ENCODE measurements at places on chromosomes 16 and 17.
A peak's percentile ranks its signal among the peaks of the same experiment; 100 is the strongest.

DNA sequence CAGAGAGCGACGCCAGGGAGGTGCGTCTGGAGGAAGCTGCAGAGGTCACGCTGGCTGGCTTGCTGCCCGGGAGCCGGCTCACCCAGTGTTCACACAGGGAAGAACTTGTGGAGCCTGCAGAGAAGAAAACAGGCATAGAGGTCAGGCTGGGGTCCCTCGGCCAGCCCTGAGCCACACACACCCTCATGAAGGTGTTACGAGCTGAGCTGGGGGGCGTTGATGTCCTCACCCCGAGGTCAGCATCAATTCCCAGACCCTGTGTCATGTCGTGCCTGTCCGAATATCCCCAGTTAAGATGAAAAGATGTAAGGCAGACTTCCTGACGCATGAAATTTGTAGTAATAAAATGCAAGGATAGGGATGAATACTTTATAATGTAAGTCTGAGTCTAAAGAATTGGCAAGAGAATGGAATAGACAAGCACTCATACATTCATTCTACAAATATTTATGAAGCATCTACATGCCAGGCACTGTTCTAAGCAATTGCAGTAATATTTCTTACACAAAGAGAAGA lies 77.1 kb downstream of the USP31 start:
- DNase-seq: no peak

GRCh38 chr16:89290887-89291286 lies 73.4 kb downstream of the ZNF778 start:
- no peak for DNase-seq

DNA sequence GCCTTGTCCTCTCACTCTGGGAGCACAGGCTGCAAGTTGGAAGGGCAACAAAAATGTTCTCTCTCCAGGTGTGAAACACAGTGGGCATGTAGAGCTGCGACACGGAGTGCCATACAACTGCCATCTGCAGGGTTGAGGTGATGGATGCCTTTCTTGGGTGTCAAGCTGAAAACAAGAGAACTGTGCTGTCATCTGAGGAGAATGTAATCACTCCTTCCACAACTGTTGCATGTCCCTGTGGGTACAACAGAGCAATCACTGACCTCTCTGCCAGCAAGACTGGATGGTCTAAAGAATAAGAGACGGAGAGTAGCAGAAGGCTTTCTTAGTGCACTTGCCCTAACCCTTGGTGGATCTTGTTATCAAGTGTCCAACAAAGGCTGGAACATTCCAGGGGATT lies 29.2 kb downstream of the SLFN11 start:
- no peak for DNase-seq

DNA sequence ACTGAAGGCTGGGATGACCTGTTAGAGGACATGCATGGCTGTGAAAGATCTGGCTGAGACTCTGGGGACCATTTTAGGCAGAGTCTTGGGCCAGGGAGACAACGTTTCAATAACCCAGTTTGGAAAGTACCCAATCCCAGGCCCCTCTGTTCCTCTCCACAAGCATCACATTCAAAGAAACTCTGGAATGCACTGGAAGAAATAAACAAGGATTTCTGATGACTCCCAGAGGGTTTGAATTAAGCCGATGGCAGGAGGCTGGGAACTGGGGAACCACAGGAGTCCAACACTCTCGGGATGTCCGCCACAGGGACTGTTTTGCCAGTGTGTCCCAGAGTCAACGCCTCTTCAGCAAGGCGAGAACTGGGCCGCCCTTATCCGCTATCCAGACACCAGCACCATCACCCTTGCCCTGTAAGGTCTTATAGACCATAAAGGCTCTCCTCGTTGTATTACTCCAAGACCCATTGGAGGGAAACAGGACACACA lies 3.3 kb downstream of the PMP22 start:
- peak; percentile 43 for DNase-seq

DNA sequence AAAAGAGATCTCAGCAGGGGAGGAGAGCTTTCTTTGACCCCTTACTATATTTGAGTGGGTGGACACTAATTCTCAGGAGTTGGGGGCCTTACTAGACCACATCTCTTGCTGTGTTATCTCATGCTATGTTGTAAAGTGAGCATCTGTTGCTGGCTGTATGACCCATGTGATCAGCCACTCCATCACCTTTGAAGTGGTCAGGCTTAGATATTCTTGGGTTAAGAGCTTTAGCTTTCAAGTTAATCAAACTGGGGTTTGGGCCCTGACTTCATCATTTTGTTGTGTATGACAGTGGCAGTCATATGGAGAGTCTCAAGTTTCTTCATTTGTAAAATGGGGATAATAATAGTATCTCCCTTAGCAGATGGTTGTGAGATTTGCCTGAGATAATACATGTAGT lies 201.1 kb downstream of the FTO start:
- DNase-seq: no peak

- no peak for DNase-seq
Measured at GRCh38 chr17:55202896-55203295, 61.9 kb upstream of the HLF start.

- DNase-seq: no peak
Measured at GRCh38 chr16:82756283-82756599, 129.5 kb downstream of the CDH13 start.

- DNase-seq: no peak
Measured at GRCh38 chr17:82025401-82026107, 2.4 kb downstream of the LRRC45 start.

DNA sequence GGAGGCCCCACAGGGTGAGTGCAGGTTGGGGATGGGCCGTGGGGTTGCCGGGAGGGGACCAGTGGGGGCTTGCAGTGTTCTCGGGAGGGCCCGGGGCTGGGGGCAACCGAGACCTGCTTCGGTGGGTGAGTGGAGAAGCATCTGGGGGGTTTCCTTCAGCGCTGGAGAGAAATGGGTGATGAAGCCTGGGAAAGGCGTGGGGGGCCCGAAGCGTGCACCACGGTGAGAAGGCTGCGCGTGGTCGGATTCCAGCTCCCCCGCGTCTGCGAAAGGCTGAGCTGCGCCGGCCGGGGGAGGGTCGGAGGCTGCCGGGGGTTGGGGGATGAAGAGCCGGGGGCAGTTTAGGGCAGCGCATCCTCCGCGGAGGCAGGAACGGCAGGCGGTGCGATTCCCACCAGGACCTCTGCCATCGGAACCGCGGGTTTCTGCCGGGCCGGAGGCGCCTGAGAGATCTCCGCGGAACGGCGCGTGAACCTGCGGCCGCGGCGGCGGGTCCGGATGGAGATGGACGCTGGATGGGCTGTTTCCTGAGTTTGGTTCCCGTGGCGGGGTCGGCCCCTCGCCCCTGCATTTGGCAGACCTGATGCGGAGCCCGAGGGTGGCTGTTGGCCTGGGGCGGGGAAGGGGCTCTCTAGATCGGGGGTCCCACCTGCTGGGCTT lies 6.9 kb upstream of the SSTR5 start:
- DNase-seq: no peak

GRCh38 chr17:4436381-4436780 lies 2.6 kb downstream of the SPNS3 start:
- DNase-seq: peak; percentile 42

GRCh38 chr17:17072546-17072945 lies 30.3 kb downstream of the MPRIP start:
- DNase-seq: no peak

DNA sequence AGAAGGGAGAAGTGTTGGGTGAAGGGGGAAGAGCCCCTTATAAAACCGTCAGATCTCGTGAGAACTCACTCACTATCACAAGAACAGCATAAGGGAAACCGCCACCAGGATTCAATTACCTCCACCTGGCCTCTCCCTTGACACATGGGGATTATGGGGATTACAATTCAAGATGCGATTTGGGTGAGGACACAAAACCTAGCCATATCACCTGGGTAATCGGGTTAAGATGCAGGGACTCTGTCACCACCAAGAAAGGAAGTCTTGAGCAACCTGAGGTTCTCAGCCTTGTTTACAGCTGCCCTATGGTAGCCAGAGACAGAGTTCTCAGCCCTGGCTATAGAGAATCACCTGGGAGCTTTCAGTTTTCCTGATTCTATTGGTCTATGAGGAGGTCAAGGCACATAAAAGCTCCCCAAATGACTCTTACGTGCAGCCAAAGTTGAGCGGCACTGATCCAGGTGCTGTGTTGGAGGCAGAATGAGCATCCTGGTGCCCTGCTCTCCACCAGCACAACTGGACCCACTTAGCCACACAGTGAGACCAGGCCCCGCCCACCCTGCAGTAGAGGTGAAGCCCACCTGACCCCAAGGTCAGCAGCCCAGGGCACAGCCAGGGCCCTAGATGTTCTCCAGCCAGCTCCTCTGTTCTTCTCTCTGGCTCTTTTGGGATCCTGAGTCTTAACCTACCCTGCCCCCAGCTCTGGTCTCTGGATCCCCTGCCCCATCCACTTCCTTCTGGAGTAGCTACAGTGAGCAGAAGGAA lies 138.5 kb upstream of the CDH5 start:
- DNase-seq: no peak

- no peak for DNase-seq
Measured at GRCh38 chr17:34771891-34772290, 189.4 kb downstream of the CCT6B start.

- DNase-seq: no peak
Measured at GRCh38 chr16:75423723-75424104, 9.6 kb downstream of the CFDP1 start.

GRCh38 chr17:6104956-6105648 lies 34.9 kb downstream of the WSCD1 start:
- DNase-seq: no peak

- DNase-seq: peak; percentile 9
Measured at GRCh38 chr16:49348408-49349176, 25.0 kb upstream of the C16orf78 start.

- peak; percentile 26 for DNase-seq
Measured at GRCh38 chr16:17101646-17102045, 369.1 kb downstream of the XYLT1 start.
